GM12865 (cell line): ENCODE measurements at places on chromosomes 7 and 10.

DNA sequence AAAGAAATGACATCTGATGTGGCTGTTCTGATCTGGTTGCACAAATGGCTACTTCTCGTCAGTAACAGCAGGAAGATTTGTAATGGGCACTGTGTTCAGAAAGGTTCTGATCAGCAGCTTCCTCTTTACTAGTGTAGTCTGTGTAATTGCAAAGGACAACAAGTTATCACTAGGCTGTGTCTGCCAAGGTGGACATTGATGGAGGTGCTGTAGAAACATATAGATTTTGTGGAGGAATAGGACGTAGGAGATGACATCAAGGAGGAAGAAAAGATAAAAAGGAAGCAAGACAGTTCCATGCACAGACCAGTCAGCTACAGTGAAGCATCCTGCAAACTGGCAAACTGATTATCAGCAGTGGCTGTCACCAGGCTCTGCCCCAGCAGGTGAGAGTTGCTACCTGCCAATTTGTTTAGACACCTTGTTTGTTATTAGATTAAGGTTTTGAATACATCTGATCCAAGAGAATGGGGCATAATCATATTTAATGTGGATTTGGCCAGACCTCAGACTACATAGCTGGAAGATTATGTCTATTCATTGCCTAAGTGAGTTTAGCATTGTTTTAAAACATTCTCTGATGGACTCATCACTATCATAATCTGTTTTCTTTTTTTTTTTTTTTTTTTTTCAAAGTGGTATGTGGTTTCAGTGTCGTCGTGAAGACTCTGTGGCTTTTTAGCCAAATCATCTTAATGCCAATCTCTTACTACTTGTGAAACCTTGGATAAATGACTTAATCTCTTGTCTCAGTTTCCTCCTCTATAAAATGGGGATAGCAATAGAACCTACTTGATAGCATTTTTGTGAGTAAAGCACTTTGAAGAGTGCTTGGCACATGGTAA lies 417.9 kb upstream of the LRGUK start:
- DNase-seq: no peak

GRCh38 chr7:5296611-5297226 lies 14.0 kb downstream of the SLC29A4 start:
- DNase-seq: peak; percentile 57

DNA sequence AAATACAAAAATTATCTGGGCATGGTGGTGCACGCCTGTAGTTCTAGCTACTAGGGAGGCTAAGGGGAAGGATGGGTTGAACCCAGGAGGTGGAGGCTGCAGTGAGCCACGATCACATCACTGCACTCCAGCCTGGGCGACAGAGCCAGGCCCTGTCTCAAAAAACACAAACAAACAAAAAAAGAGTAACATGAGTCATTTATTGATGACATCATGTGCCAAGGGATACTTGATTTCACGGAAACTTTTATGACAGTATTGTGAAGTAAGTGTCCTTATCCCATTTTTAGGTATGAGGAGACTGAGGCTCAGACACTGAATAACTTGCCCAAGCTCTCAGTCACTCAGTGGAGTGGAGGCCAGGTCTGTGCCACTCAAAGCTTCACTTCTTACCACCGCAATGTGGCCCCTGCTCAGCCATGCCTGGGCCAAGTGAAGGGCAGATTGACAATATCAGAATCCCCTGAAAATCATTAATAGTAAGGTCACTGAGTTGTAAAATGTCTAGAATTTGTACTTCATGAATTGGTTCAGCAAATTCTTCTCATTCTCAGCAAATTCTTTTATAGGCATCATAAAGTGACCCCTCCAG lies 36.5 kb downstream of the EMX2 start:
- DNase-seq: no peak

- DNase-seq: peak; percentile 56
These were observed 124.5 kb downstream of the MYOF start for GRCh38 chr10:93357680-93358079.

GRCh38 chr7:45294559-45294958 lies 137.0 kb downstream of the RAMP3 start:
- no peak for DNase-seq

GRCh38 chr7:11829954-11830353 lies 2.0 kb downstream of the THSD7A start:
- no peak for DNase-seq

DNA sequence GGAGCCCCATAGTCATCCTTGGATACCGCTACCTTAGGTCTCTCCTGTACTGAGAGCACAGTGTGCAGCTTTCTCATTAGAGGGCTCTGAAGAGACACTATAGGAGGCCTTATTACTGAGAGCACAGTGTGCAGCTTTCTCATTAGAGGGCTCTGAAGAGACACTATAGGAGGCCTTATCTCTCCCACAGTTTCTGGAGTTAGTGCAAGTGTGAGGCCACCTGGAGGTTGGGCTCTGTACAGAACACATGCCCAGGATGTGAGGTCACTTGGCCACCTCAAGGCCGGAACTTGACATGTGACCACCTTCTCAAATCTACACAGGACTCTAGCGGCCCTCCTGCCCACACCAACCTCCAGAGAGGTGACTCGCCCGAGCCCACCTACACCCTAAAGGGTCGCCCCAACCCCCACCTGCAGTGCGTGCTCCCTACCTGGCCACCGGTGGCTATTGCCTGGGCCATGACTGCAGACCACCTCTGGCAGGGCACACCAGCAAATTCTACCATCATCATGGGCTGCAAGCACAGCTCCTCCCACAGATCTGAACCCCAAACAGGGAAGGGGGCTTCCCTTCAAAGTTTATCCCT lies 24.6 kb downstream of the FRMPD2 start:
- DNase-seq: no peak

DNA sequence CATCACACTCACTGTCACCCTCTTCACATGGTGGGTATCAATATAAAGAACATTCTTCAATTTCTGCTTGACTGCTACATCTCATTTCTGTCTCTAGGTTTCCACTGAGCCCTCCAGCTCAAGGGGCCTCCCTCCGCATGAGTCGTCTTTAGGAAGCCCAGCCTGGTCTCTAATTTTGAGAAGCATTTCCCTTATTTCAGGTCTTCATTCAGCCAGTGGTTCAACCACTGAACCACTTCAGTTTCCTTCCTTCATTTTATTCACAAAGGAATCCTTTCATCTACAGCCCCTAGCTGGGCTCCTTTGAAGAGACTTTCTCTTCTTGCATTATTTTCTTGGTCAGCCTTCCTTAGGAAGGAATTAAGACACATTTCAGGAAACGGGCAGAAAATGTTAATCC lies 257.4 kb downstream of the KCNMA1 start:
- DNase-seq: no peak

DNA sequence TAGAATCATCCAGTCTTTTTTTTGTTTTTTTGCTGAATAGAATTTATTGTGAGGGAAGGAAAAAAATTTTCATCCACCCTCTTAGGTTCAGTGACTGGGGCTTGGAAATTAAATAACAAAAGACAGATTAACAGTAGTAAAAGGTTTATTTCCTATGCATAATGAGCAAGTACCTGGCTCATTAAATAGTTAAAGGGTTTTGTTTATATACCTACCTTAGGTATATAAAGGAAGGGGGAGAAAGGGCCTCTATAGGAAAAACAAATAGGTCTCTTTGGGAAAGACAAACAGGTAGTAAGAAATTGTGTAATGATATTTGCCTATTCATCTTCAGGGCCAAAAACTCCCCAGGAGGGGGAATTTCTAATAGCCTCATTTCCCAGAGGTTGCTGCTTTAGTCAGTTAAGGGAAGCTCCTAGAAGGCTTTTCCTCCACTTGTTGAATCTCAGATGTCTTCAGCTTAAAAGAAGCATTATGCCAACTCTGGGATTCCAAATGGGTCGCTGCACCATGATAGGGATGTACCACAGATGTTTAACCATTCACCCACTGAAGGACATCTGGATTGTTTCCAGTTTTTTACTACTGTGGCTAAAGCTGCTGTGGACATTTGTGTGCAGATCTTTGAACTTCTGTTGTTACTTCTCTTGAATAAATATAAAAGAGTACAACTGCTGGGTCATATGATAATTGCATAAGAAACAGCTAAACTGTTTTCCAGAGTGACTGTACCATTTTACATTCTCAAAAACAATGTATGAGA lies 11.3 kb downstream of the ACADSB start:
- DNase-seq: no peak

- no peak for DNase-seq
These were observed 1.3 kb downstream of the SEMA3D start for GRCh38 chr7:85185424-85186082.

DNA sequence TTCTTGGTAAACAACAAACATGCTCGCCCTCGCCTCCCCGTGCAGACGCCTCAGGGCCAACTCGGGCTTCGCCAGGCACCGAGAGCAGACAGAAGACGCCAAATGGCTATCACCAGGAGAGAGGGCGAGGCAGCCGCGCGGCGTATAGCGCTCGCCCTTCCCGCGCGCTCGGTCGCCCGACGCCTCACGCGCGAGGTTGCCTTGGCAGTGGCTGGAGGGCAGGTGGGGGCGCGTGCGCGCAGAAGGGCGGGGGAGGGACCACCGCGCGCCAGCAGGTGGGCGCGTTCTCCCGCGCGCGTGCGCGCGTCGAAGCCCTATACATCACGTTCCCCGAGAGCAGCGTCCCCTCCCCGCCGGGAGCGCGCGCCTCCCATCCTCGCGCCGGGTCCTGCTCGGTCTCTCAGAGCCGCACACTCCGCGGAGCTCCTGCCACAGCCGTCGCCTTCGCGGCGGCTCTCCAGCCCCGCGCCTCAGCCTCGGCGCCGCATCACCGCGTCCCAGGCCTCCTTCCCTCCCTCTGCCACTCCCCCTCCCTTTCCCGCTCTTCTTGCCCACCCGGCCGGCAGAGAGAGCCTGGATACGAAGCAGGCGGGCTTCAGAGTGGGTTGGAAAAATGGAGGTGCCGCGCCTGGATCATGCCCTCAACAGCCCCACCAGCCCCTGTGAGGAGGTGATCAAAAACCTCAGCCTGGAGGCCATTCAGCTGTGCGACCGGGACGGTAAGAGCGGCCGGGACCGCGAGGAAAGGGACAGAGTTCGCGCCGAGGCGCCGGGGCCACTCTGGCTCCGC lies at the start of gene PHYHIPL:
Gene PHYHIPL (plus strand): TSS at position 403 of the 790 bp plus-strand sequence. CDS start 211 bp downstream, at position 614.
- DNase-seq: peak; percentile 64

GRCh38 chr7:11315666-11316258 lies 342.1 kb downstream of the PHF14 start:
- DNase-seq: peak; percentile 59

DNA sequence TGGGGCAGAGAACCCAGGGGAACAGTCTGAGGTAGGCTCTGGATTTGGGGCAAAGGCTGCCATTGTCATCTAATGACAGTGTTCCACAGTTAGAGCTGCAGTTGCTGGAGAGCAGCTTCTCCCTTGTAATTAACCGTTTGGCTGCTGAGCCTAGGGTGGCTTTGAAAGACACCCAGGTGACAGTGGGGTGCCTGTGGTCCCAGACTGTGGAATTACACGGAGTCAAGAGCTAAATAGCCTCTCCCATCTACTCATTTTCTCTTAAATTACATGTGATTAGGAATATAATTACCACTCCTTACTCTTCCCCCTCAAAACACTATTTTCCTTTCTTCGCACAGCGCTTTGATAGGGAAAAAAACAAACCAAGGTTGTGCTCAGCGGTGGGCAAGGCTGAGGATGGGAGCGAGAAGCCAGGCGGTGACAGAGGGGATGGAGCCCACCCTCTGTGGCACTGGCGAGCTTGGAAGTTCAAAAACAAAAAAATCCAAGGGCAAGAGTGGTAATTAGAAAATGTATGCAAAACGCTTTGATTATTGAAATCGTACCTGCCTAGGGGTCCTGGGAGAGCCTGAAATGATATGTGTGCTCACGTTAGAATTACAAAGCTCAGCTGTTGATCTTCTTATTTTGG lies 44.1 kb downstream of the BAMBI start:
- no peak for DNase-seq

DNA sequence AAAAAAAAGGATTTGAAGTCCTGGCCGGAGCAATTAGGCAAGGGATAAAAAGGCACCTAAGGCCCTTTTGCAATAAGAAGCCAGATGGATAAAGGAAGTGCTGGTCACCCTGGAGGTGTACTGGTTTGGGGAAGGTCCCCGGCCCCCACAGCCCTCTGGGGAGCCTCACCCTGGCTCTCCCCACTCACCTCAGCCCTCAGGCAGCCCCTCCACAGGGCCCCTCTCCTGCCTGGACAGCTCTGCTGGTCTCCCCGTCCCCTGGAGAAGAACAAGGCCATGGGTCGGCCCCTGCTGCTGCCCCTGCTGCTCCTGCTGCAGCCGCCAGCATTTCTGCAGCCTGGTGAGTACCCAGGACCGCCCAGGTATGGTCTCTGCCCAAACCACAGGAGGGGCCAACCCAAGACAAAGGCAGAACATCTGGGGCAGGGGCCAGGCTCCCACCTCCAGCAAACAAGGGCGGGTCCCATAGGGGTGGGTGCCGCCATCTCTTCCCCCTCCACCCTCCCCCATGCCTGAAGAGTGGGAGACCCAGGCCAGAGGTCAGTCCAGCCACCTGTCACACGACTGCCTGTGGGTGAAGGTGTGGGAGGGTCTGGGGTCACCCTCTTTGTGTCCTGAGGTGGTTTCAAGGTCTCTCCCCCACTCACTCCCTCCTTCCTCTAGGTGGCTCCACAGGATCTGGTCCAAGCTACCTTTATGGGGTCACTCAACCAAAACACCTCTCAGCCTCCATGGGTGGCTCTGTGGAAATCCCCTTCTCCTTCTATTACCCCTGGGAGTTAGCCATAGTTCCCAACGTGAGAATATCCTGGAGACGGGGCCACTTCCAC lies at the start of gene PILRB:
Gene PILRB (plus strand): TSS at position 91 of the 830 bp plus-strand sequence. CDS start 186 bp downstream, at position 277.
- DNase-seq: peak; percentile 38

- DNase-seq: no peak
These were observed 107.2 kb downstream of the CDK6 start for GRCh38 chr7:92729172-92729571.

DNA sequence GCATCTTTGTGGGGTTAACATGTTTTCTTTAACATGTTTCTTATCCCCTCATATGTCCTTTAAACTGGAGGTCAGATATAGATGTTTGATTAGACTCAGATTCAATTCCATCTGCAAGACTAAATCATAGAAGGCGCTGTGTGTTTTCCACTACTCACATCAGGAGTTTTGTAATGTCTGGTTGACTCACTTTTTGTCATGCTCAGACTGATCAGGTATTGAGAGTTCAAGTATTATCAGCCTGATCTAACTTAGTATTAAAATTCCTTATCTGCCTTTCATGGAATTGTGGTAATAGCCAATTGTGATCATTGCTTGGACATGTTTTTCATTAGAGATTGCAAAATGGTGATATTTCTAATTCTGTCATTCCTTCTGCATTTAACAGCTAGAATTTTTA lies 30.2 kb downstream of the ENTPD7 start:
- no peak for DNase-seq

GRCh38 chr7:41420421-41420820 lies 282.5 kb downstream of the INHBA start:
- DNase-seq: no peak

GRCh38 chr10:78402591-78402990 lies 368.9 kb downstream of the RPS24 start:
- DNase-seq: no peak

DNA sequence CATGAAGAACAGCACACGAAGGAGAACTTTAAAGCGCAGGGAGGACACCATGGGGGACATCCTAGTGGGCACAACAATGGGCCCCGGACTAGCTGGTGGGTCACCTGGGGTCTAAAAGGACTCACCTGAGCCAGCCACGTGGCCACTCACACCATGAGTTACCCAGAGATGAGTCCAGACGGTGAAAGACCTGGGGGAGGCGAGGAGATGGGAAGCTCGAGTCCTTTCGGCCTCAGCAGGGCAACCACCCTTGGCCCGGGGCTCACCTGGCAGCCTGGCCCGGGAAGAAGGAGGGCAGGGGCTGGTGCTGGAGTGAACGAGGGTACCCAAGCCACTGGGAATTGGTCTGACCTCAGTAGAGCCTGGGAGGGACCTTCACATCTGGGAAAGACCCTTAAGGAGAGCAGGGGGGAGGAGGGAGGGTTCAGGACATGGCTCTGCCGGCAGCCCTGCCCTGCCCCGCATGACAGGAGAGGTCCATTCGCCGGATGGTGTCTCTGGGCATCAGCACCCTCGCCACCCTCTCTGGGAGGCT lies 5.7 kb downstream of the GIGYF1 start:
- no peak for DNase-seq
